ENCODE measurements at places on chromosomes 7 and 10. TPM values are rescaled to one million over a fixed set of nuclear protein-coding genes. Genes with fewer than 3 reads are reported as not detected.

DNA sequence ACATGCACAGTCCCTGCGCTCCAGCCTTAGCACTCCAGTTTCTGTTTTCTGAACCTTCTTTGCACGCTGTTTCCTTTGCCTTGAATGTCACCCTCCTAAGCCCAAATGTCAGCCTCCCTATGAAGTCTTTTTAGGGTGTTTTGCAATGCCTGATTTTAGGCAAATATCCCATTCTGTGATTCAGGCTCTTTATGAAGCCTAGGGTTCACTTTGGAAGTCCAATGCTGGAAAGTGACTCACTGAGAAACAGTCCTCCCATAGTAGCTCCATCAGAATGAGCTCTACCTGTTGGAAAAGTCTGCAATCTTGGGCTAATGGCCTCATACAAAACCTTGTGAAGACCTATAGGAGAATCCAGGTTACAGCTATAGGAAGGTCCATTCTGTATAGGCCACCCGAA, 5.3 kb downstream of the LAMB4 start:
- no peak for DNase-seq

DNA sequence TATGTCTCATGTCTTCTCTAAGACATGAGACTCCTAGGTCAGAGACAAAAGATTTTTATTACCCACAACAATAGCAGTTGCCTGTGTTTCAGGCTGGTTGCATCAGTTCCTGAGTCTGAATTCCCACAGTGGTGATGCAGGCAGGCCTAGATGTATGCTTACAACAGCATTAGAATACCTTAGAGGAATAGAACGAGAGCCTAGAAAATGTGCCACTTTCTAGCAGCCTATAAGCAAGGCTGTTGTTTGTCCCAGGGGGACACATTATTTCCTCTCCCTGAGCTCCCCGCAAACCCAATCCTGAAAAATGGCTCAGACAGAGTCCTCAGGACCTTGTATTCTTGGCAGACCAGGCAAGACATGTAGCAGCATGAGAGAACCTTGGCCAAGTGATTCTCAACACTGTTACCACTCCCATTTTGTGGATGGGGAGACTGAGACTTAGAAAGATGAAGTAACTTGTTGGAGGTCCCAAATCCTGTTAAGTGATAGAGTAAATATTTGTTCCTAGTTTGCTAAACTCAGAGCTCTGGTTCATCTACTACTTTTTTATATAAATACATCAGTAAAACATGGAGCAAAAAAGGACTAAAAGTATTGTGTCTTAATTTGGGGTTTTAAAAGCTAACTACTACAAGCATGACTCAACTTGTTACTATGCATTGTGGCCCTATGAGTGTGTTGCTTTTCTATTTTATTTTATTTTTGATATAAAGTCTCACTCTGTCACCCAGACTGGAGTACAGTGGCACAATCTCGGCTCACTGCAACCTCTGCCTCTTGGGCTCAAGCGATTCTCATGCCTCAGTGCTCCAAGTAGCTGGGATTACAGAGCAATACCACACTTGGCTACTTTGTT, 14.2 kb downstream of the VTI1A start:
- peak; percentile 84 for DNase-seq

GRCh38 chr10:60534761-60535389, 145.2 kb upstream of the ANK3 start:
- no peak for DNase-seq

- no peak for DNase-seq
Observed at GRCh38 chr7:4202954-4203353, 479.1 kb upstream of the FOXK1 start.

DNA sequence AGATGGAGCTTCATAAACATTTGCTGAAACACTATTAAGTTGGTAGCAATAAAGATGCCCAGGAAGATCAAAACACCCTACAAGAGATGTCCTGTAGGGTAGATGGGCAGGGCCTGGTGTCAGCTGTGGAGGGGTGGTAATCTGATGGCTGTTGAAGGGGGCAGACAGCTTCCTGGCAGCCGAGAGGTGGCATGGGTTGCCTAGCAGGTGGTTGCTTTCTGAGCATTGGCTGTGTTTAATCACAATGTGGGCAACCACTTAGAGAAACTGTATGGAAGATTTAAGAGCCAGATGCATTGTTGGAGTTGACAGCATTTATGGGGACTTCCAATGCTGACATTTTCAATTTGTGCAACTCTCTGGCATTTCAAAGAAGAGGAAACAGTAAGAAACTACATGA, 79.9 kb upstream of the SLC26A5 start:
- DNase-seq: no peak

DNA sequence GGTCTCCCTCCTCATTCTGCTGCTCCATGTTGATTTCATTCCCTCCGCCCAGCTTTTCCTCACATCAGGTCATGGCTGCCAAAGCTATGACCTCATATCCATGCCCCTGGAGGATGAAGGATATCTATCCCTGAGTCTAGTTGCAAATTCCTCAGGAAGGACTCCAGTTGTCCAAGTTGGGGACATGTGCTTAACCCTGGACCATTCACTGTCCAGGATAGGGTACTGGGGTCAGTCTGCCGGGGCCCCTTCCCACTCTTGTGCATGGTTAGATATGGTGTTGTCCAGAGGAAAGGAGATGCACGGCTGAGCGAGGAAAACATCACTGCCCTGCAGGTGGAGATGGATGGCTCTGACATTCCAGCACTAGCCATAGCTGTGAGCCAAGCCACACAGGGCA, 51.9 kb upstream of the COMTD1 start:
- no peak for DNase-seq

DNA sequence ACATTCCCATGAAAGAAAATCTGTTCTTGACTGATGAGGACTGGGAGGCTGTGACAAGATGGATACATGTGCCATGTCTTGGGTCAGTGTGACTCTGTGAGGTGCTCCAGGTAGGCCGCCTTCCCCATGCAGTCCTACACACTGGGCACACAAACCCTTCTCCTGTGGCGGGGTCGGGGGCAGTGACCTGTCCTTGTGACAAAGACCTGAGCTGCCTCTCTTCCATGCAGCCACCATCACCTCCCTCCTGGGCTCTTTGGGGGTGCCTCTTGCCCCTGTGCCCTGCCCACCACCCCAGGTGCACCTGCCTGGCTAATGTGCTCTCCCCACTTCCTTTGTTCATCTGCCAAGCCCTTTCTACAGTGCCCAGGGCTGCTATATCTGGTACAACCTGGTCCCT, 35.7 kb upstream of the DMBT1 start:
- no peak for DNase-seq

- no peak for DNase-seq
Observed at GRCh38 chr7:93574646-93575554, at the start of gene CALCR. CALCR (minus strand) TSS chr7:93574724; CDS start chr7:93486981, 87,743 bp downstream.

DNA sequence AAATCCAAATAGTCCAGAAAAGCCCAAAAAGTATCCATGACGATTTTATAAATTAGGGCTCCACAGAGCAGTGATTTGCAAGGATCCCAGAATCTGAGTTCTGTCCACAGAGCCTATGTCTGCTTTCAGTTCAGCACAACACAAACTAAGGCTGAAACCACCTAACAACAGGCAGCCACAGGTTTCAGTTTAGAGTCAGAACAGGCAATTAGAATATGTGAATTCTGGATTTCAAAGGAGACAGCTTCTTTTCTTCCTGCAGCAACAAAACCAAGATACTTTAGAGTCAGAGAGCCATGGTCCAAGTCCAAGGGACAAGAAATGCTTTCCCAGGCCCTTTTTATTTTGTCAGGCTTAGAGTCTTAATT, 23.6 kb downstream of the IFIT3 start:
- peak; percentile 64 for DNase-seq

- no peak for DNase-seq
Observed at GRCh38 chr7:36775676-36776075, 51.4 kb upstream of the AOAH start.

- peak; percentile 71 for DNase-seq
Observed at GRCh38 chr10:30747633-30748032, 118.1 kb upstream of the LYZL2 start.

DNA sequence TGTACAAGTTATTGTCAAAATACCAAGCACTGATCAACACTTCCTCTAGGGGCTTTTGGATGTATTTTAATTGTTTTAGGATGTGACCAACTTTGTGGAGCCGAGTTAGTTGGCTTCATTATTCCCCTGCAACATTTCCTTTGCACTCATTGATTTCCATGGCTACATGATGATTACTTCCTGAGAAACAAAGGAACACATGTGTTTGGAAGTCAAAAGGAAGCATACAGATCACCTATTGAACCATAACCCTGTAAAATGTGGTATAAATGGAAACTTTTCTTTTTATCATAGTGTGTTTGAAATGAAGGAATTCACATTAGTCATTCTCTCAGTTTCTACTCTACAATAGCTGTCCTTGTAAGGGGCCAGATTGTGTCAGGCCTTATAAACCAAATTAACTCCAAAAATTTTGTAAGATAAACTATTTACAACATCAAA, 32.2 kb upstream of the EXOC6 start:
- no peak for DNase-seq

GRCh38 chr7:44212581-44213184, 11.9 kb downstream of the YKT6 start:
- no peak for DNase-seq

- DNase-seq: no peak
Observed at GRCh38 chr10:34759837-34760215, 55.3 kb downstream of the PARD3 start.

GRCh38 chr10:74035303-74035702, 37.4 kb downstream of the VCL start:
- DNase-seq: no peak

- no peak for DNase-seq
Observed at GRCh38 chr7:151431768-151432311, 8.1 kb downstream of the CRYGN start.

DNA sequence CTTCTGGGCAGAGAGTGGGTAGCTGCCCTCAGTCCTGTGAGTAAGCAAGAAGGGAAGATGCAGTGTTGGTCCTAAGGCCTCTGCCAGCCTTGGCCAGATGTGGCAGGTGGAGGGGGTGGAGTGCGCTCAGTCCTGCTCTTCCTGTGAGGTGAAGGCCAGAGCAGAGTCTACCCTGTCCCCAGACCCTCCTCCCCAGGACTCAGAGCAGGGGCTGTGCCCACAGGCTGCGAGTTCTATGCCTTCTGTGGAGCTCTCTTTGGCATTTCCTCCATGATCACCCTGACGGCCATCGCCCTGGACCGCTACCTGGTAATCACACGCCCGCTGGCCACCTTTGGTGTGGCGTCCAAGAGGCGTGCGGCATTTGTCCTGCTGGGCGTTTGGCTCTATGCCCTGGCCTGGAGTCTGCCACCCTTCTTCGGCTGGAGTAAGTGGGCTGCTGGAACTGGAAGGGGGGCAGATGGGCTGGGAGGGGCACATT, 4.0 kb downstream of the OPN4 start:
- DNase-seq: no peak

DNA sequence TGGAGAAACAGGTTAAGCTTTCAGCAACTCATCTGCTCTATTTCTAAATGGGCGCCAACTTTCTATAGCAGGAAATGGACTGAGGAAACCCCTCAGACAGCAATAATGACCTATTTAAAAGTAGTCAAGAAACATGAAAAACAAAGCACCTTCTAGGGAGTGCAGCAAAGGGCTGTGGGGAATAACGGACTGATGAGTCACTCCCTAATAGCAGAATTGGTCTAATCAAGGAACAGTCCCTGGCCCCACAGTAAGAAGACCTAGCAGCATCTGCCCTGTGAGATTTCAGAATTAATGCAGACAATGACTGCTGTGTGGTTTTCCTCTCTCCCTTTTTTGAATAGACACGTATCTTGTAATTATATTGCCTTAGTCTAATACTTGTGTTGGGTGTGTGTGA, 602.9 kb downstream of the IPMK start:
- DNase-seq: no peak

GRCh38 chr7:5774136-5774535, 7.3 kb downstream of the RNF216 start:
- no peak for DNase-seq

DNA sequence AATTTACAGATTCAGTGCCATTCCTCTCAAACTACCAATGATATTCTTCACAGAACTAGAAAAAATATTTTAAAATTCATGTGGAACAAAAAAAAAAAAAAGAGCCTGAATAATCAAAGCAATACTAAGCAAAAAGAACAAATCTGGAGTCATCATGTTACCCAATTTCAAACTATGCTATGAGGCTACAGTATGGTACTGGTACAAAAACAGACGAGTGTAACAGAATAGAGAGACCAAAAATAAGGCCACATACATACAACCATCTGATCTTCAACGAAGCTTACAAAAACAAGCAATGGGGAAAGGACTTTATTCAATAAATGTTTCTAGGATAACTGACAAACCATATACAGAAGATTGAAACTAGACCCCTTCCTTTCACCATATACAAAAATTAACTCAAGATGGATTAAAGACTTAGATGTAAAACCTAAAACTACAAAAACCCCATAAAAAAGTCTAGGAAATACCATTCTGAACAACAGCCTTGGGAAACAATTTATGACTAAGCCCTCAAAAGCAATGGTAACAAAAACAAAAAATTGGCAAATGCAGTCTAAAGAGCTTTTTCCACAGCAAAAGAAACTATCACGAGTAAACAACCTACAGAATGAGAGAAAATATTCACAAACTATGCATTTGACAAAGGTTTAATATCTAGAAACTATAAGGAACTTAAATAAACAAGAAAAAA, 207.7 kb downstream of the PTN start:
- peak; percentile 71 for DNase-seq

- DNase-seq: no peak
Observed at GRCh38 chr7:100577507-100577906, 3.8 kb upstream of the SAP25 start.

- no peak for DNase-seq
Observed at GRCh38 chr7:30157204-30157603, 22.4 kb downstream of the MTURN start.

DNA sequence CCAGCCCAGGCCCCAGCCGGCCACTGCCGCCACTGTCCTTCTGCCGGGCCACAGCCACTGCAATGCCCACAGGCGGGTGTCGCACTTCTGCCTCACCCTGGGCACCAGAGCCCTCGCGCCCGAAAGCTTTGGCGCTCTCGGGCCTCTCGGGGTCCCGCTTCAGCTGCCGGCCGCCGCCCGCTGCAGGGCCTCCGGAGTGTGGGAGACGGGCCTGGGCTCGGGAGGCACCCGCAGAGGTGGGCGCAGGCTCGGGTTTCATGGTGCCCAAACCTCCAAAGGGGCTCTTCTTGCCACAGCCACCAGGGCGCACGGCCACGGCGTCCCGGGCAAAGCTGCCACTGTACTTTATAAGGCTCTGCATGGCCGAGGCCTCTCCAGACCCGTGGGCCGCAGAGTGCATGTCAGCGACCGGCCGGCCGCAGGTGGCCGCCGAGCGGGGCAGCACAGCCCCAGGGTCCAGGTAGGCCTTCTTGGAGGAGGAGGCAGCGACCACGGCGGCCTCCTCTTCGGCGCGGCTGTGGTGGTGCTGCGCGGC, 35.9 kb downstream of the TNRC18 start:
- DNase-seq: no peak

GRCh38 chr10:7408291-7409044, 2.4 kb downstream of the SFMBT2 start:
- peak; percentile 42 for DNase-seq

Gene CRHR2
- not detected for total RNA-seq

Gene CALHM1
- total RNA-seq: not detected

Gene BRAT1
- total RNA-seq: 27.7 TPM

Gene INHBA
- 65.2 TPM for total RNA-seq

Gene C10orf105
- not detected for total RNA-seq

Gene HELLS
- total RNA-seq: 39.7 TPM

Gene GIMAP5
- not detected for total RNA-seq

Gene HOXA9
- 17.1 TPM for total RNA-seq

Gene C10orf67
- under 0.01 TPM for total RNA-seq

Gene ELN
- 0.64 TPM for total RNA-seq

Gene IDI2
- total RNA-seq: not detected

Gene HTR5A
- total RNA-seq: not detected

Gene HOXA5
- 7.4 TPM for total RNA-seq

Gene HACD1
- 43.2 TPM for total RNA-seq

Gene EGR2
- total RNA-seq: 1.7 TPM

Gene TFPI2
- 140 TPM for total RNA-seq

Gene ITIH5
- total RNA-seq: 0.43 TPM
